ENCODE measurements at places on chromosomes 4 and X. TPM values are rescaled to one million over a fixed set of nuclear protein-coding genes. Genes with fewer than 3 reads are reported as not detected.

The SSX1 gene
- total RNA-seq = not detected

The GASK1B gene
- 77.5 TPM for total RNA-seq

The ARFIP1 gene
- 61.2 TPM for total RNA-seq

The DCHS2 gene
- total RNA-seq = not detected

The HSFX3 gene
- total RNA-seq = not detected

The KCTD8 gene
- total RNA-seq = under 0.01 TPM

The HTR2C gene
- not detected for total RNA-seq

The HHIP gene
- total RNA-seq = 0.29 TPM

The RASGEF1B gene
- under 0.01 TPM for total RNA-seq

The TMEM271 gene
- total RNA-seq = not detected

The SOX3 gene
- 0.15 TPM for total RNA-seq

The ERVMER34-1 gene
- not detected for total RNA-seq

The POLR2B gene
- 106 TPM for total RNA-seq

The APBB2 gene
- total RNA-seq = 19.6 TPM

The CT45A2 gene
- not detected for total RNA-seq

The SLC10A4 gene
- 0.15 TPM for total RNA-seq

The NOX1 gene
- not detected for total RNA-seq

The GPR50 gene
- total RNA-seq = not detected

The TREX2 gene
- 1.7 TPM for total RNA-seq

The NR3C2 gene
- total RNA-seq = 4.8 TPM

The NDNF gene
- 0.50 TPM for total RNA-seq

The TMEM150C gene
- 0.15 TPM for total RNA-seq

The PCDH18 gene
- total RNA-seq = 382 TPM

The REELD1 gene
- not detected for total RNA-seq

The TLR2 gene
- total RNA-seq = 0.58 TPM

The GUCY1A1 gene
- total RNA-seq = 4.0 TPM

The MAGEA12 gene
- not detected for total RNA-seq

The RGN gene
- total RNA-seq = 5.2 TPM

The STAP1 gene
- total RNA-seq = not detected

The XPNPEP2 gene
- total RNA-seq = 5.0 TPM

The AFM gene
- not detected for total RNA-seq

The CNGA2 gene
- not detected for total RNA-seq

The POLA1 gene
- 8.1 TPM for total RNA-seq

The NSDHL gene
- total RNA-seq = 14.9 TPM

The RRH gene
- 0.17 TPM for total RNA-seq

The DDX53 gene
- total RNA-seq = not detected

The FOXR2 gene
- total RNA-seq = not detected

The XG gene
- 13.4 TPM for total RNA-seq

The NPY2R gene
- not detected for total RNA-seq

The RTL3 gene
- total RNA-seq = 0.29 TPM
